CD4-positive, CD25-positive, alpha-beta regulatory T cell (primary cell): ENCODE measurements at places on chromosomes 6 and 20.
A peak's percentile ranks its signal among the peaks of the same experiment; 100 is the strongest.

- DNase-seq, result no peak
These were observed 690 bp downstream of the GDAP1L1 start for GRCh38 chr20:44247586-44248409.

DNA sequence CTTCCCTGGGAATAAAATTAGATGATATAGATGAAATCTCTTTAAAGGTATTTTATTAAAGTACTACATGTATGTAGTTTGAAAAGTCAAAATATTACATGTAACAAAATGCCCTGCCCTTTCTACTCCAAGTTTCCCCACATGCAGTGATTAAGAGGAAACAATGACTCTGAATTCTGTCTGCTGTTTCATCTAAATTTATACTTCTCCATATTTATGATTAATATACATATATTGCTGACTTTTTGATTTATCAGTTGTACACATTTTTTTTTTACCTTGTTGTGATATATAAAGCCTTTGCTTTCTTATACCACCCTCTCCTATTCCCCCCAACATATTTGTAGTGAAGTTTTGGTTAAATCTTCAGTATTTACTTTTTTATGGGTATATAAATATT is 127.9 kb downstream of the ZFAND3 start:
- DNase-seq, result no peak

DNA sequence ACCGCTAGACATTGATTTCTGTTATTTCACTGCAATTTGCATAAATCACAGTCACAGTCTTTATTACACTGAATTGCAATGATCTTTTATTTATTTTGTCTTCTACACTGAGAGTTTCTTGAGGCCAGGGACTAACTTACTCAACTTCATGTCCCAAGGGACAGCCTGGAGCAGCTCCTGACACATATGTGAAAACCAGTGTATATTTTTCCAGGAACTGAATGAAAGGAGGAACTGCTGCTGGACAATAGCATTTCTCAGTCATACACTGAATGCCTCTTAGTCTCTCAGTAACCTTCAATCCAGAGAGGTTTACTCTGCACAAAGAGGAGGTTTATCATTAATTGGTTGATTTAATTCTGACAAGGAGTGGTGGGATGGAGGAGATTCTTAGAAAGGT is 5.9 kb downstream of the F13A1 start:
- no peak for DNase-seq

GRCh38 chr20:50041246-50041873 is 58.6 kb downstream of the SNAI1 start:
- no peak for DNase-seq

DNA sequence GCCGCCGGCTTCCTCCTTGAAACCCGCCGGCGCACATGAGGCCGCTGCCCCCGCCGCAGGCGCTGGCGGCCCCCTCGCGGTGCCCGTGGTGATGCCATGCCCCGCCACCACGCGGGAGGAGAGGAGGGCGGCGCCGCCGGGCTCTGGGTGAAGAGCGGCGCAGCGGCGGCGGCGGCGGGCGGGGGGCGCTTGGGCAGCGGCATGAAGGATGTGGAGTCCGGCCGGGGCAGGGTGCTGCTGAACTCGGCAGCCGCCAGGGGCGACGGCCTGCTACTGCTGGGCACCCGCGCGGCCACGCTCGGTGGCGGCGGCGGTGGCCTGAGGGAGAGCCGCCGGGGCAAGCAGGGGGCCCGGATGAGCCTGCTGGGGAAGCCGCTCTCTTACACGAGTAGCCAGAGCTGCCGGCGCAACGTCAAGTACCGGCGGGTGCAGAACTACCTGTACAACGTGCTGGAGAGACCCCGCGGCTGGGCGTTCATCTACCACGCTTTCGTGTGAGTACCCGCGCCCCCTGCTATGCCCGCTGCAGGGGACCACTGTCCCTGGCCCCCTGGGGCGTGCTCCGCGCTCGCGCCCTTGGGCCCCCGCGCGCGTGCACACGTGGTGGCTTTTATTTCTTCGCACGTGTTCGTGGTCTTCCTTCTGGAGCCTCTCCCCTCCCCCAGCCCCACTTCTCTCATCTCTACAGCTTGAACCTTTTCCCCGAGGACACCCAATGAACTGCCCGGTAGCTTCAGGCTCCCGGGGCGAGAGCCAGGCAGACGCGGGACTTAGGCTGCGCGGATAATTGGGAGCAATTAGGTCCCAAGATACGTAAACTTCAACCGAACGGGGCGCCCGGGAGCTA is 453 bp downstream of the KCNQ5 start:
- peak; percentile 60 for DNase-seq

DNA sequence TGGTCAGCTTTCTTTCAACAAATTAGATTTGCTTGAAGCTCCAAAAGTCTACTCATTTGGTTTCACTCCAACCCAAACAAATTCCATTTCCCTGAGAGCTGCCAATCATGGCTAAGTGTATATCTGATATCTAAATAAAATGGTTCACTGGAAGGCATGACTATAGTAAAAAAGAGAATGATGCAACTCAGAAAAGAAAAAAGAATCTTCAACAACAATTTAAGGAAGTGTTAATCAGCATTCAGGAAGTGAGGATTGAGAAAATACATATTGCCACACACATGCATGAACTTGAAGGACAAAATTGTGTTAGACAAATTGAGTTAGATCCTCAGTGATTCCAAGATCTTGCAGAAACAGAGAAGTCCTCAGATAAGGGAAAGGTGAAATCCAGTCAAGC is 972.9 kb upstream of the FLRT3 start:
- no peak for DNase-seq

DNA sequence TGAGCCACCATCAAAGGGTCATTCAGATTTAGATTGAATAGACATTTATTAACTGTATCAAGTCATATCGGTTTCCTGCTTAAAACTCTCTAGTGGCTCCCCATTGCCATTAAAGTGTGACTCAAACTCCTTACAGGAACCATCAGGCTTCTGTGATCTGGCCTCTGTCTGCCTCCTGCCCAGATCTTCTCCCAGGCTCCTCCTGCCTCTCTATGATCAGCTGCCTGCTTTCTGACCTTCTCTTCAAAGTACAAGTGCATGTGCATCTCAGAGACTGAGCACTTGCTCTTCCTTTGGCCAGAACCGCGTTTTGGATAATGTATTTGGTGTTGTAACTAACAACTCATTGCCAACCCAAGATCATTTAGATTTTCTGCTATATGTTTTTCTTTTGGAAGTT is 52.7 kb downstream of the IL20RA start:
- no peak for DNase-seq

- no peak for DNase-seq
These were observed 130.7 kb upstream of the SIM1 start for GRCh38 chr6:100595456-100595855.

DNA sequence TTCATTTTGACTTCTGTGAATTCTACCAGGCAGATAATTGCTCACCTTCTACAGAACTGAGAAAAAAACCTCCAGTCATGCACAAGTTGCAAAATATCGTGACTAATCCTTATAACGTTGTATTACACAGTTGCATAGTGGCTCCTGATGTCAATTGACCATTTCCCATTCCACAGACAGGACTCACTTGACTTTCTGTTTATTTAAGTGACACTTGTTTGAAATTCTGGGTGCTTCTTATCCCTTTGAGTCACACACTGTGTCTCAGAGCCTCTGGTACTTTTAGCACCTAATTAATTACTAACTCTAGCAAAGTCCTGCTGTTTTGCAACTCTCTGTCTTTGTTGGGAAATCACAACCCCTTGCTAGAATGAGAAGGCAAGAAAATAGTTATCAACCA is 16.2 kb upstream of the RSPO3 start:
- DNase-seq, result no peak

- no peak for DNase-seq
These were observed 152.6 kb upstream of the SMLR1 start for GRCh38 chr6:130674604-130675003.

- no peak for DNase-seq
These were observed 80.1 kb upstream of the PTPRK start for GRCh38 chr6:128600397-128600951.

DNA sequence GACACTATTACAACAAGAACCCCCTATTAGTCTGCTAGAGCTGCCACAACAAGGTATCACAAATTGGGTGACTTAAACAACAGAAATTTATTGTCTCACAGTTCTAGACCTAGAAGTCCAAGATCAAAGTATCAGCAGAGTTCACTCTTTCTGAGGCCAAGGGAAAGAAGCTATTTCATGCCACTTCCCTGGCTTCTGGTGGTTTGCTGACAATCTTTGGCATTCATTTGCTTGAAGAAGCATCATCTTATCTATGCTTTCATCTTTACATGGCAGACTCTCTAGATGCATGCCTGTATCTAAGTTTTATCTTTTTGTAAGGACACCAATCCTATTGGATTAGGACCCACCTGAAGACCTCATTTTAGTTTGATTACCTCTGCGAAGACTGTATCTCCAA is 296.8 kb upstream of the MARCKS start:
- DNase-seq, result no peak

GRCh38 chr20:14450256-14450655 is 112.8 kb upstream of the FLRT3 start:
- DNase-seq, result no peak

GRCh38 chr6:90753820-90754643 is 167.2 kb upstream of the MAP3K7 start:
- no peak for DNase-seq

DNA sequence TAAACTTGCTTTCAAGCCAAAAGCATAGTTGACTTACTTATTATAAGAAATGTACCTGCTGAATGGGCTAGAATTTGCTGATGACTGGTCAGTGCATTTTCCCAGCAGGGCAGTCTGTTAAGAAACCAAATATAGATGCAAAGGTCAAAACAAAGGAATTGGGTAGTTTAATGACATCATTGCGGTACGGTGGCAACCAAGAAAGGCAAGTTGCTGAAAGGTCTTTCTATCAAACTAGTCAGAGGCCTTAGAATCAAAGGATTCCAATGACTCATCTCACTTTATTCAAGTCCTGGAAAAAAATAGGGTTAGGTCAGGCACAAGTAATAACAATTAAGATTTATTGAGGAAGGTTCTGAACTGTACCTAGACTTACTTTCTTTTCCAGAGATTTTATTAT is 76.4 kb downstream of the KIZ start:
- DNase-seq, result no peak

DNA sequence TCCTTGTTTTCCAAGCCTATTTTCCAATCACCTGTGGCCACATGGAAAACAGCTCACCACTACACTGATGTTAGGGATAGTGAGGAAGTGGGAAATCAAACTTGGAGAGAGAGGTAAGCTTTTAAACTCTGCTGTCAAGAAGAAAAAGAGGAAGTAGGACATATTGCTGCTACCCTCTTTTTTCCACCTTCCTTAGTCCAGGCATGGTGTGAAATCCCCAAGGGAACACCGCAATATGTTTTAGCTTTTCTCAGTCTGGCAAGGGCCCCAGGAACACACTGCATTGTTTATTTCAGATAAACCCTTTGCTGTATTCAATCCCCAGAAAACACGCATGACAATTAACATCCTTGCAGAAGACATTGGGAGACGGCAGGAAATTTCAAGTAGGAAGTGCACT is 61.3 kb downstream of the HS3ST5 start:
- DNase-seq, result no peak

GRCh38 chr6:37033255-37033654 is 27.8 kb downstream of the FGD2 start:
- no peak for DNase-seq

DNA sequence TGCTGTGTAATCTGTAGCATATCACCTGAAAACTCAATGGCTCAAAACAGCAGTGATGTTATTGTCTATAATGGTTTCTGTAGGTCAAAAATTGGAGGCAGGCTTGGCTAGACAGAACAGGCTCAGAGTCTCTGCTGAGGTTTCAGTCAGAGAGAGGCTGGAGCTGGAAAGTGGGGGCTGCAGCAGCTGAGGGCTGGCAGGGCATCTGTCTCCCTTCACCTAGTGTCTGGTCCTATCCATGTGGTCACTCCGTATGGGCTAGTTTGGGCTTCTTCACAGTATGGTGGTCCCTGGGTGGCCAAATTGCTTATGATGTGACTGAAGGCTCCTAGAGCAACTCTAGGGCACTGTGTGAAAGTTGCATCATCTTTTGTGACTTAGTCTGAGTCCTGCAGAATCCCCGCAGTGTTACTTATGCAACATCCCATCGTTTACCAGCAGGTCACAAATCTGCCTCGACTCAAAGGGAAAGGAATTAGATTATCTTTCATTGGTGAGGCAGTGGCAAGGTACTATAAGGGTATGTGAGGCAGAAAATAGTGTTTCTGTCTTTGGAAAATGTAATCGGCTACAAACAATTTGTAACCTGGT is 497.0 kb downstream of the EPHA7 start:
- DNase-seq, result no peak

GRCh38 chr6:136989571-136990241 is 55.1 kb downstream of the IL20RA start:
- DNase-seq, result no peak

DNA sequence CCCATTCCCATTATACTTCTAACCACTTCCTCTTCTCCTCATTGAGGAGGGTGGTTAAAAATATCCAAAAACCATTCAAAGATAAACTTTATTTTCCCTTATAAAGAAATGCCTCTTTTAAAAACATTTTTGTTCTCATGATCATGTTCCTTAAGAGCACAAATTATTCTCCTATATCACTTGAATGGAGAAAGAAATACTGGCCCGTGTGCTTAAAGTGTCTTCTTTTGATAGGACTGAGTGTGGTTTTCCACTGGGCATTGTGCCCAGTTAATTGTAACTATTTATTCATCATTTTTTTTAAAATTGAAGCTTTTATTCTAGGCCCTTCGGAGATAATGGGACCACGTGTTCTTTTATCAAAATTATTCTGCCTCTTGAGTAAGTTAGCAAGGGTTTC is 871.5 kb downstream of the QKI start:
- no peak for DNase-seq

DNA sequence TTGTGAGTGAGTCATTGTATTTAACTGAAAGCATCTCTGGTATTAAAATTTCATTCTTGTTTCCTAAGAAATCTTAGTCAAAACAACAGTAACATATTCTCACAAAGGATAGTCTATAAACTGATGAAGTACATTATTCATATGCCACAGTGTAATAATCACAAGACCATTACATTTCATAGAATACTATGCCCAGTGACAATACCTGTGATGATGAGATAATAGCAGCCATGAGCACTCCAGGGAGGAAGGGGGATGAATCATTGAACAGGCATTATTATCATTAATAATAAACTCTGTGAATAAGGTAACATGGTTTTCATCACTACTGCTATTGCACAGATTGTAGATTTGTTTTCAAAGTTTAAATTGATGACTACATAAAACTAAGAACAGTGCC is 667.9 kb downstream of the EPM2A start:
- no peak for DNase-seq

DNA sequence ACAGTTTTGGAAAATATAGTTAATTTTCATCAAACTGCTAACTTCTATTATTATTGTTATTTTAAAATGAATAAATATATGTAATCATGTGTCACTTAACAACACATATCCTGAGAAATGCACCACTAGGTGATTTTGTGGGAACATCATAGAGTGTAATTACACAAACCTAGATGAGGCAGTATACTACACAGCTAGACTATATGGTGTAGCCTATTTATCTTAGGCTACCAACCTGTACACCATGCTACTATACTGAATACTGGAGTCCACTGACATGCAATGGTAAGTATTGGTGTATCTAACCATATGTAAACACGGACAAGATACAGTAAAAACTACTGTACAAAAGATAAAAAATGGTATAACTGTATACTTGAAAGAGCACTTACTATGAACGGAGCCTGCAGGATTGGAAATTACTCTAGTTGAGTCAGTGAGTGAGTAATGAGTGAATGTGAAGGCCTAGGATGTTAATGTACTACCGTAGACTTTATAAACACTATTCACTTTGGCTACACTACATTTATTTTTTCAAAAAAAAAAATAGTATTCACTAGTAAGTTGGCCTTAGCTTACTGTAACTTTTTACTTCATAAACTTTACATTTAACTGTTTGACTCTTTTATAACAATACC is 72.4 kb downstream of the ASCC3 start:
- DNase-seq, result no peak

- no peak for DNase-seq
These were observed 32.1 kb downstream of the SF3B5 start for GRCh38 chr6:144063246-144063743.
